Epithelial cell of proximal tubule (primary cell): ENCODE measurements at places on chromosomes 6 and 20.
A peak's percentile ranks its signal among the peaks of the same experiment; 100 is the strongest.

- DNase-seq: no peak
Observed at GRCh38 chr20:59650418-59650817, 46.1 kb downstream of the PHACTR3 start.

DNA sequence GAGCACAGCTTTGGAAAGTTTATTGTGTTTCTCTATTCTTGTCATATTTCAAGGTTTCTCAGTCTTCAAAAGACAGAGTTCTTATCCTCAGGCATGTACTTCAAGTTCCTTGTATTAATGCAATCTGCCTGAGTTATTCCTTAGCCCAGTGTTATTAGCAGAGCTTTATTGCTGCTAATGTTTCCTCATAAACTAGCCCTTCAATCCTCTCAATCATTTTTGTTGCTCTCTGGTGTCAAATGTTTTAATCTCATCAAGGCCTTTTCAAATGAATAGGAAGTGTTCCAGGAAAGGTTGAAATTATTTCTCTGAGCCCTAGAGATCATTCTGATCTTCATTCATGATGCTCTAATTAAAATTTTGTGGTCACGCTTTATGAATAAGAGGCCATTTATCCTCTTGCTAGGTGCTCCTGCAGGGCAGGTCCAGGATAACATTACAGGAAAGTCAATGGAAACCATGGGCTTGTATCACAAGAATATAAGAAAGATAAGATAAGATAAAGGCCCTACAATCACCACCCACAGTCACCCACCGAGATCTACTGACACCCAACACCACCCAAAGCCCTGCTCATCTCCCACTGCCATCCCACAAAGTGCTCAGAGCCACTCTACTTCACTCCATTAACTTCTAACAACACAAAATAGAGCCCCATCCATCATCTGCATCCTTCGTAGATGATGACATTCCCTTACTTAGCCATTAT is 125.9 kb downstream of the COL9A1 start:
- no peak for DNase-seq

DNA sequence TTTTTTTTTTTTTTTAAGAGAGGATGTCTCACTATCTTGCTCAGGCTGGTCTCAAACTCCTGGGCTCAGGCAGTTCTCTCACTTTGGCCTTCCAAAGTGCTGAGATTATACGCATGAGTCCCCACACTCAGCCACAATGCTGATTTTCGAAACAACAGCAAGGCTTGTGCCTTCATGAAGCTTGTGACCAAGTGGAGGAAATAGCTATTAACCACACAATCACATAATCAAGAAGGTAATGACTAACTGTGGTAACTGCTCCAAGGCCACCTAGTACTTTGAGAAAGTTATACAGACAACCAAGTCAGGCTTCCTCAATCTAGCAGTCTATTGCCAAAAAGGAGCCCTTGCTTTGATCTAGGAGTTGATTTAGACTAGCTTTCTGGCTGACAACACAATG is 46.3 kb downstream of the SOD2 start:
- DNase-seq: peak; percentile 92

- DNase-seq: no peak
Observed at GRCh38 chr6:14739827-14740226, 506.0 kb upstream of the JARID2 start.

- no peak for DNase-seq
Observed at GRCh38 chr6:88619951-88620350, 343.5 kb downstream of the RNGTT start.

- DNase-seq: no peak
Observed at GRCh38 chr6:147000545-147001488, 203.4 kb upstream of the STXBP5 start.

GRCh38 chr6:33620856-33621710 is at the start of gene ITPR3:
ITPR3 (plus strand) TSS chr6:33621322; CDS start chr6:33621603, 281 bp downstream.
- DNase-seq: no peak

GRCh38 chr6:93047033-93047432 is 372.3 kb downstream of the EPHA7 start:
- DNase-seq: no peak
